RWPE1 (cell line): ENCODE measurements at places on chromosomes 2 and 18.
A peak's percentile ranks its signal among the peaks of the same experiment; 100 is the strongest.

GRCh38 chr2:83282841-83283240, 1176.2 kb downstream of the SUCLG1 start:
- no peak for DNase-seq

GRCh38 chr2:241814643-241815476, 5.9 kb downstream of the NEU4 start:
- DNase-seq, result no peak

DNA sequence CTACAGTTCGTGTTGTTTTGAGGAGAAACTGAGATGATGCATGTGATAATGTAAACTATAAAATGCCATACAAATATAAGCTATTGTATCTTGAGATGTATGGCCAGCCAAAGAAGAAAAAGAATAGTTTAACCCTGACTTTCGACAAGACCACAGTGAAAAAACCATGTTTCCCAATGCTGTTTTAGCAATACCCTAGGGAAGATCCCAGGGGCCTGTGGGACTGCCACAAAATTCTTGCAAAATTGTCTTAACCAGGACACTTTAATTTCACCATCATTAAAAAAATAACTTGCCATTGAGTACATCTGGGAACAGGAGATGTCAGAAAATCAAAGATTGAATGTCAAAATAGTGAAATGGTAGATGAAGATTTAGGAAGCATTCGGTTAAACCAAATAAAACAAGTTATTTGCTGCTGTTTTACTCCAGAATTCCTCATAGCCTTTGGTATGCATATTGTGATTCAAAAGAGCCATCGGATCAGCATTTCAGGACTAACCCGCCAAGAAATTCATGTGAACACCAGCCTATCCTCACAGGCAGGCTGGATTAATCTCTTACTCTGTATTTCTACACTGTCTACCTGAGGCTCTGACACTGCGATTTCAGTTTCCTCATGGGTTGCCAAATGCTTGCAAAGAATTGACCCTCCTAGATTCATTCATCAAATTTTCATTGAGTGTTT, 49.0 kb upstream of the SP3 start:
- DNase-seq, result no peak

DNA sequence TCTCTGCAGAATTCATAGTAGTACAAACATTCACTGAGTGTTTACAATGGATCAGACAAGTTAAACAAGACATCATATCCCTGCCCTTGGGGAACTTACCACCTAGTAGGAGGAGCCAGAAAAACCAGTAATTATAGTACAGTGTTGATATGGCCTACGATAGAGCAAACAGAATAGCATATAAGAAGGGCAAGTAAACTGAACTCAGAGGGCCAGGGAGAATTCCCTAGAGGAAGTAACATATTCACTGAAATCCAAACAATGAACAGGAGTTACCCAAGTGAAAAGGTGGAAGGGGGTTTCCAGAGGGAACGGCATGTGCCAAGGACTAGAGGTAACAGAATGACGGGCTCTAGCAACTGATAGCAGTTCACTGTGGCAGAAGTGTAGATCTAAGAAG, 34.1 kb downstream of the NHEJ1 start:
- DNase-seq, result no peak

DNA sequence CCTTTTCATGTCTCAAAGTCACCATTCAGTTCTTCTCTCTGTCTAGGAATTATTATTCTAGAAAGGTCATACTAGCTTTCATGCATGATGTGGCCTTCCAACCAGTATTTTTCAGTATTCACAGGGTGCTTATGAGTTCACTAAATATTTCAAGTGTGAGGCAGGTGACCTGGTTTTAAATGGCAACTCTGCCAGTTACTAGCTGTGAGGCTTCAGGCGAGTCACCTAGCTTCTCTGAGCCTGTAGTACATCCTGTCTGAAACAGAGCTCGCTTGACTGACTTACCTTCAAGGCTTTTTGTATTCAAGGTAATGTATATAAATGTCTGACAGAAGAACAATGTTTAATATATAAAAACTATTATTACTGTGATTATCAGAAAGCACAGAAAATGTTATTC, 19.4 kb upstream of the ACVR1 start:
- no peak for DNase-seq

GRCh38 chr2:96374211-96374951, 38.8 kb downstream of the NCAPH start:
- peak; percentile 52 for DNase-seq

- no peak for DNase-seq
Measured at GRCh38 chr18:75208155-75208835, 644 bp downstream of the PTGR3 start.

GRCh38 chr2:181070836-181071200, 90.4 kb downstream of the UBE2E3 start:
- no peak for DNase-seq

GRCh38 chr2:64632835-64633819, 20.6 kb downstream of the SERTAD2 start:
- DNase-seq, result no peak

DNA sequence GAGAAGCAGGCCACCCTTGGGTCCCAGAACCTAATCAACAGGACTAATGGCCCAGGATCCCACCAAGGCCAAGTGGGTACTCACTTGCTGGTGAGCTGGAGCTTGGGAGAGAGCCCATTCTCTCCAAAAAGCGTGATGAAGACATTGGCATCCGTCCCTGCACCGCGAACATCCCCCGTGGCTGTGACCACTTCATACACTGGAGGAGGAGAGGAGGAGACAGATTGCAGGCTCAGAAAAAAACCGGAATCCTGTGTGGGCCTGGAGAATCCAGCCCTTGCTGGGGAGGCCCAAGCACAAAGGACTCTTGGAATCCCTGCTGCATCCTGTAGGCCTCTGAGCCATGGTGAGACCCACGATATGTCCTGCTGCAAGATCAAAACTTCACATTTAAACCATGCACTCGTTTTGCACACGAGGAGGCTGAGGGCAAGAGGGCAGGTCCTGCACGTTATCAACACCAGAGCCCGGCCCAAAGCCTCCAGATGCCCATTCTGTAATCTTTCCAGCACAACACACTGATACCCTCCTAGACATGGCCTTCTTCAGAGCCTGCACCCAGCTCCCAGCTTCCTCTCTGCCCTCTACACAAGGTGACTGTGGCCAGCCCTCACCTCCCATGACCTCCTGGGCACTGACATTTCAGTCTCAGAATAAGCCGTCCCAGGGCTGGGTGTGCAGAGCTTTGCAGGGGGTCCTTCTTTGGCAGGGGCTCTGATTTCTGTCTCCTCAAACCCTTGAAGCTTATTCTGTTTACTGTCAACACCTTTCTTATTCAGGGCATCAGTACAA, 7.8 kb downstream of the LOXHD1 start:
- no peak for DNase-seq

GRCh38 chr18:57437766-57438671, 2.8 kb downstream of the ONECUT2 start:
- DNase-seq, result peak; percentile 33
